ENCODE measurements at places on chromosomes 6 and 20. TPM values are rescaled to one million over a fixed set of nuclear protein-coding genes. Genes with fewer than 3 reads are reported as not detected.

DNA sequence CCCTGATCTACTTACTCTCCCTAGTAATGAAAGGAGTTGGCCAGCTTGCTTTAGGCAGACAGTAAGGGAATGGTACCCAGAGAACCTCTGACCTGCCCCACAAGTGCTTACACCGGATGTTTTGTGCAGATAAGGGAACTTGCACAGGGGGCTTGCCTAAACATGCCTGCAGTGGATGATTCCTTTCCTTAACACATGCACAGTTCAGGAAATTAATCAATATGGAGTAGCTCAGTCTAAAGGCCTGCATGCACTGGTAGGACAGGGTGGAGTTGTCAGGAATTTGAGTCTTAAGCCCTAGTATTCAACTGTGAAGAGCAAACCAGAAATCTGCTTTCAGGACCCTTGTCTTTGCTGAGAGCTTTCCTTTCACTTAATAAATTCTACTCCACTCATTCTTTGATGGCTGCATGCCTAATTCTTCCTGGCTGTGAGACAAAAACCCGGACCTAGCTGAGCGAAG, 3.9 kb upstream of the TRIM38 start:
- DNase-seq, result no peak

DNA sequence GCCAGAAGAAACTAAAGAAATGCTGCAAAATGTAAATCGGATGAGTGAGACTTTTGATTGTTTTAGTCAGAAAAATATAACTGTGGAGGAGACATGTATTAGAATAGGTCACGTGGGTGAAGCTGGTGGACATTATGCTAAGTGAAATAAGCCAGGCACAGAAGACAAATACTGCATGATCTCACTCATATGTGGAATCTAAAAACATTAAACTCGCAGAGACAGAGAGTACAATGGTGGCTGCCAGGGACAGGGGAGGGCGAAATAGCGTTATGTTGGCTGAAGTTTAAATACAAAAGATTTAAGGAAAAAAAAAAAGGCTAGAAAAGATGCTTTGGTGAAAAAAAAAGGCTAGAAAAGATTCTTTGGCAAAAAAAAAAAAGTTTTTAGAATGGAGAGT, 63.5 kb upstream of the HDDC2 start:
- no peak for DNase-seq

DNA sequence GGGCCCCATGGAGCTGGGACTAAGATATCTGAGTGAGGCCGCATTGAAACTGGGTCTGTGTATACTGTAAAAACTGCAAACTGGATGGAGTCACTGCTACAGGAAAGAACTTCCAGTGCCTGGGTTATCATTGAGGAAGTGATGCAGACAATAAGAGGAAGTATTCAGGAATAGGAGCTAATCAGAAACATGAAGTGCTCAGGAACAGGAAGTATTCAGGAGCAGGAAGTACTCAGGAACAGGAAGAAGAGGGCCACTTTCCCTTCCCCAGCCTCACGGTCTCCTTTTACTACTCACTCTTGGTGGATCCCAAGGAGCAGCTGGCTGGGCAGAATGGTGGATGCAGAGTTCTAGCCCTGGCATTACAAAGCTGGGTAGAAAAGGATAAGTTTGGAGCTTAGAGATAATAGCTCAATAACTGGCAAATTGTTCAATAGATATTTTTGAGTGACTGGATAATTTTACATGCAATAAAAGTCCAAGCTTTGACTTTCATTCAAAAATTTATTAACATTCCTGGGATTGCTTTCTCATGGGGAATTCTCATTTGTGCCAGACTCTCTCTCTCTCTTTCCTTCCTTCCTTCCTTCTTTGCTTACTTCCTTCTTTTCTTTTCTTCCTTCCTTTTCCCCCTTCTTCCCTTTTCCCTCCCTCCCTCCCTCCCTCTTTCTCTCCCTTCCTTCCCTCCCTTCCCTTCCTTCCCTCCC, 82.2 kb upstream of the PAX1 start:
- DNase-seq, result no peak

- no peak for DNase-seq
Measured at GRCh38 chr20:47502271-47503239, 868 bp downstream of the NCOA3 start.

The CNKSR3 gene
- 19.3 TPM for total RNA-seq

The WFDC10B gene
- total RNA-seq, result not detected

The PRDM13 gene
- total RNA-seq, result not detected

The LY6G6D gene
- total RNA-seq, result not detected

The SDCBP2 gene
- 5.3 TPM for total RNA-seq

Data from aorta (tissue), 5 donors.